Activated naive CD8-positive, alpha-beta T cell treated with anti-CD3 and anti-CD28 coated beads, Interleukin-2, amount 50 U/mL, for 16 hours (primary cell): ENCODE measurements at places on chromosomes 5 and 9.

DNA sequence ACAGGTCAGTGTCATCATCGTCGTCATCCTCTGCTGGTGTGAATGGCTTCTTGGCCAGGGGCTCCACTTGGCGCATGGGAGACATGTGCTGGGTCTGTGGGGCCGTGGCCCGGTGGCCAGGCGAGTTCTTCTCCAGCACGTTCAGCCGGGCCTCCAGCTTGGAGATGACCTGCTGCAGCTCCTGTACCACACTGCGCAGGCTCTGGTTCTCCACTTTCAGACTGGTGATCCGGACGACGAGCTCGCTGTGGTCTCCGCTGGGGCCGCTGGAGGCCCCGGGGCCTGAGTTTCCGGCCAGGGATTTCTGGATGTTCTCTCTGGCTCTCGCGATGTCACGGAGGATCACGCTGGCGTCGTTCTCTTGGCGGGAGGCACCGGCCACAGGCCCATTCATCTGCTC lies 40.6 kb downstream of the ZNF484 start:
- no peak for DNase-seq

- no peak for DNase-seq
Observed at GRCh38 chr5:62603934-62604333, 25.3 kb downstream of the LRRC70 start.

DNA sequence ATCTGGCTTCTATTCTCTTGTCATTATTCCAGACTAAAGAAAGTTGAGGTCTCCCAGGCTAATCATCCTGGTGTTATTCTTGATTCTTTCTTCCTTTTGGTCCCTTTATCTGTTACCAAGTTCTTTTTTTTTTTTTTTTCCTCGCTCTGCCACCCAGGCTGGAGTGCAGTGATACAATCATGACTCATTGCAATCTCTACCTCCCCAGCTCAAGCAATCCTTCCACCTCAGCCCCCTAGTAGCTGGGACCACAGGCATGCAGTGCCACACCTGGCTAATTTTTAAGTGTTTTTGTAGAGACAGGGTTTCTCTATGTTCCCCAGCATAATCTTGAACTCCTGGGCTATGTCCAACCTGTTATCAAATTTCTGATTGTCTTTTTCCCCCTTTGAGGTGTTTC lies 126.6 kb upstream of the DHFR start:
- no peak for DNase-seq

DNA sequence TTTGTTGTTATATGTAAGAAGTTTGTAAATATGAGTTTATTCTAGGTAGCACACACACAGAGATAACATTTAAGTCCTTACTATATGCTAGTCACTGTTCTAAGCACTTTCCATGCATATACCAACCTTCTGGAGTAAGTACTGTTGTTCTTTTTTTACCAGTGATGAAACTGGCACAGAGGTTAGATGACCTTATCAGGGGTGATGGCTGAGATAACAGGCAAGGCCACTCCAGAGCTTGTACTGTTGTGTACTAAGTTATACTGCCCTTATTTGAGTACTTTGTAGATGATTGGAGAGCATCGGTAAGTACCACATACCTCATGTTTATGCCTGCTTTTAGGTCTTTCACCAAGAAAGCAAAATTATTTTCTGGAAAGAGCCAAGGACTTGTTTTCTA lies 6.2 kb downstream of the POLR1E start:
- DNase-seq = no peak

- DNase-seq = no peak
Observed at GRCh38 chr5:169424670-169425378, 123.9 kb upstream of the SLIT3 start.

DNA sequence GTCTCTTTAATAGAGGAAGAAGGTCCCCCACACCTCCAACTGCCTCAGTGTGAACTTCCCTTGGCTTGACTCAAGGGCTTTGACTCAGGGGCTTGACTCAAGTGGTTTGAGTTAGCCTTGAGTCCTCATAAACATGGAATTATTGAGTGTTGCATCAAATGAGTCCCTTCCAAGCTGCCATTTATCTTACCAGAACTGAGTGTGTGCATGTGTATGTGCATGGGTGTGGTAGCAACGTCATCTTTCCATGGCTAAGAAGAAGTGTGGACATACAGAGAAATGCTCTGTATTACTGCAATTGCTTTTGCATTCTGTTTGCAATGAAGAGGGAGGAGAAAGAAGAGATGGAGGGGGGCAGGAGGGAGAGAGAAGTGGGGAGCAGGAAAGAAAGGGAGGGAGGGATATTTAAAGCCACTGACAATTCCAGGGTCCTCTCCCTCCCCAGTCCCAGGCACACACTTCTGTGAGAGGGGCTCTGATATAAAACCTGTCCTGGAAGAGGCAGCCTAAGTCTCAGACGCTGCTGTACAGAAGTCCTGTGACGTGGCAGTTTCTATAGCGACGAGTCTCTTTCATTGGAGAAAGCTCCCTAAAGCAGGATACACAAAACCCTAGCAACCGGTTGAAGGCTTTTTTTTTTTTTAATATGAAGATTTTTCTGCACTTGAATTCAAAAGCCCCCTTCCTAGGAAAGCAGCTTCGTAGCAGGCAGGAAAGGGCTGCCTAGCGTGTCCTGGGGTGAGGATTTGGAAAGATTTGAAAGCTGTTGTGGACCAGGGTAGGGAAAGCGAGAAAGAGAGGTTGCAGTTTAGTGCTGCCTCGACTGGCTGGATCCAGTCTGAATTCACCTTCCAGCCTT lies 93.3 kb upstream of the MAP1B start:
- DNase-seq = no peak

DNA sequence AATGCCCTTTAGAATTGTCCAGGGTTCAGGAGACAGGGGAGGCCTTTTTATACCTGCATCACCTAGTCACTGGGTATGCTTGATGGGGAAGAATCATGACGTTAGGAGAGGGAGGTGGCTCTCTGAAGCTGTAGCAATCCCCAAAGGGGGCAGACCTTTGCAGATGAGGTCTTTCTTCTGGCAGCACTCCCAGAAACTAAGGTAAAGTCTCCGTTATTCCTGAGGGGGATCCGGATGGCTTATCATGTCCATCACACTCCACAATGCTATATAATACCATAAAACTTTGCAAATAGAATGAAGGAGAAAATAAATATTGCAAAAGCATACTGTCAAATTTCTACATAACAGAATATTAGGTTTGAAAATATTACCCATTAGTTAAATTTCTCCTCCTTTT lies 21.5 kb upstream of the CAST start:
- DNase-seq = no peak

- no peak for DNase-seq
Observed at GRCh38 chr9:128580731-128581130, 28.3 kb downstream of the SPTAN1 start.

- DNase-seq = no peak
Observed at GRCh38 chr5:73652391-73652790, 26.4 kb downstream of the ARHGEF28 start.

DNA sequence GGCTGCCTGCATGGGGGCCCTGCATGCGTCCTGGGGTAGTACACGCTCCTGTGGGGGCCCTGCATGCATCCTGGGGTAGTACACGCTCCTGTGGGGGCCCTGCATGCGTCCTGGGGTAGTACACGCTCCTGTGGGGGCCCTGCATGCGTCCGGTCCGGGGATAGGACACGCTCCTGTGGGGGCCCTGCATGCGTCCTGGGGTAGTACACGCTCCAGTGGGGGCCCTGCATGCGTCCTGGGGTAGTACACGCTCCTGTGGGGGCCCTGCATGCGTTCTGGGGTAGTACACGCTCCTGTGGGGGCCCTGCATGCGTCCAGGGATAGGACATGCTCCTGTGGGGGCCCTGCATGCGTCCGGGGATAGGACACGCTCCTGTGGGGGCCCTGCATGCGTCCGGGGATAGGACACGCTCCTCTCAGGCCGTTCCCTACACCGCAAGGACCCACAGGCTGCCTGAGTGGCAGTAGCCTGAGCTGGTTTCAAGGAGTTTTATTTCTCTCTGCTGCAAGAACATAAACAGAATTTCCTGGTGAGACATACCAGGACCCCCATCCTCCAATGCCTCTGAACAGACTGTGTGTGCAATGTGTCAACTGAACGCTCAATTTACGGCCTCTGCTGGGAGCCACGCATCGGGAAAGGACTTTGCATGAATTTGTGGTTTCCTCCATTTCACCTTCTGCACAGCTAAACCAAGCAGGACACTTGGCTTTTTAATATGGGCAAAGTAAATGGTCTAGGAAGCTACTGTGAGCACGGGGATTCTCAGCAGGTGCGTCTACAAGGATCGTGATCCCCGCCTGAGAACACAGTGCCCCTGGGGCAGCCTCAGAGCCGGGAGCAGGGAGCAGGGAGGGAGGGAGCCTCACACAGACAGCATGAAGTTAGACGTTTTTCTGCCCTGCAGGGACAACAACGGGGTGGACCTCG lies 48.9 kb upstream of the CLPTM1L start:
- DNase-seq = no peak

DNA sequence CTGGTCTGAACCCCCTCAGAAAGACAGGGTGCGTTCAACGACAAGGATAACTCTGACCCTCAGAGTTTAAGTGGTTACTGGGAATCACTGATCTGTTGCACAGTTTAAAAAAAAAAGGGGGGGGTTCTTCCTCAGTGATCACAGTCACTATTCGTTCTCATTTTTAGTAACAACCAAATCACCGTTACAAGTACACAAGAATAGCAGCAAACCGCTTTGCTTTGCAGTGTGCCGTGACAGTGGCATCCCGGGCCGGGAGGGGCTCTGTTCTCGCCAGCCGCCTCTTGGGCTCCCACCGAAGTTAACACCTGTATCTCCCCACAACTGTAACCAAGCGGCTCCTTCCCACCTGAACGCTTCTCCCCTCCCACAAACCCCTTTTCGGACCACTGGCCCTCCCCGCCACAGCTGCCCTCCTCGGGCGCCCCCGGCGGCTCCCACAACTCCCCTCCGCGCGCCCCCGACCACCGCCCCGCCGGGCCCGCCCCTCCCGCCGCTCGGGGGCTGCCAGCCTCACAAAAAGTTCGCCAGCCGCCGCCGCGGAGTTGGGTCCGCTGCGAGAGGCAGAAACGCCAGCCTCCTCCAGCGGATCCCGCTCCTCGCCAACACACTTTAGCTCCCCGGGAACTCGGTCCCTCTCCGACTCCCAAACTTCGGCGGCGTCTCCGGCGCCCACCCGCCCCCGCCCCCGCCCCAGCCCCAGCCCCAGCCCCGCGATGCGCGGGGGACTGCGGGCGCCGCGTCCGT lies 1.2 kb downstream of the SSBP2 start:
- DNase-seq = no peak
